Sigmoid colon (tissue), 7 donors: ENCODE measurements at places on chromosomes 5 and 9.

DNA sequence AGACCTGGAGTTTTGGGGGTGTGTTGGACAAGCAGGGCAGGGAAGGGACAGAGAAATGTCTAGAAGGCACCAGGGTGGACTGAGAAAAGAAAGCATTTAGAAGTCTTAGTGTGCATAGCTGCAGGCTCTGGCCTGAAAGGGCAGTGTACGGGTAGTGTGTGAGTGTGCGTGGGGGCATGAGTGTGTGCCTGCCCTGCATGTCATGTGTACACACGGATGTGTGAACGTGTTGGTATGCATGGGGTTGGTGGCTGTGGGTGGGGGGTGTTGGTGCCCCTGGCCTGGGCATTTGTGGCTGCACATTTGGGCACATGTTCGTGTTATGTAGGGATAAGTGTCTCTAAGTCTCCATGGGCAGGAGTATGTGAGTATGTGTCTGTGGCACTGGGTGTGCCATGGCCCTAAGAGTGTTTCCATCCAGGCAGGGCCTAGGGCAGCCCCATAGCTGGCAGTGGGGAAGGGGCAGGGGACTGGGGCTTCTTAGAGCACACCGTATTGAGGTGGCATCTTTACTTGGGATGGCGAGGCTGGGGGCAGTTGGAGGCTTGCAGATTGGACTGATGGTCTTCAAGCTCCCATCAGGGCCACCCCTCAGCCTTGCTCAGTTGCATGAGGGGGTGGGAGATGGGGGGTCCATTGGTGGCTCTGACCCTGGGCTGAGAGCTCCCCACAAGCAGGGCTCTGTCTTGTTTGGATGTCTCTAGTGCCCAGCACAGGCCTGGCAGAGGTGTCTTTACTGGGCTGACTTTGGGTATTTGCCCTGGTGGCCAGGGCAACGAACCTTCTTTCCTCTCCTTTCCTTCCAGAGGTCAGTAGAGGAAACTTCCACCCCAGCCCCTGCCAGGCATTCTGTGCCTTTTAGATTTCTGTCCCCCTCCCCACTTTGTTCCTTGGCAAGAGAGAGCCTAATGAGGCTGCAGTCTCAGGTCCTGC lies 15.0 kb downstream of the PSD2 start:
- no peak for DNase-seq
- H3K4me1 ChIP-seq = no peaks in the 10 kb centered on the region
- H3K36me3 ChIP-seq = no peaks in the 10 kb centered on the region
- peaks cover 12% of the 10 kb centered on the region for H3K27me3 ChIP-seq
- no peak overlapping the region for H3K27ac ChIP-seq

DNA sequence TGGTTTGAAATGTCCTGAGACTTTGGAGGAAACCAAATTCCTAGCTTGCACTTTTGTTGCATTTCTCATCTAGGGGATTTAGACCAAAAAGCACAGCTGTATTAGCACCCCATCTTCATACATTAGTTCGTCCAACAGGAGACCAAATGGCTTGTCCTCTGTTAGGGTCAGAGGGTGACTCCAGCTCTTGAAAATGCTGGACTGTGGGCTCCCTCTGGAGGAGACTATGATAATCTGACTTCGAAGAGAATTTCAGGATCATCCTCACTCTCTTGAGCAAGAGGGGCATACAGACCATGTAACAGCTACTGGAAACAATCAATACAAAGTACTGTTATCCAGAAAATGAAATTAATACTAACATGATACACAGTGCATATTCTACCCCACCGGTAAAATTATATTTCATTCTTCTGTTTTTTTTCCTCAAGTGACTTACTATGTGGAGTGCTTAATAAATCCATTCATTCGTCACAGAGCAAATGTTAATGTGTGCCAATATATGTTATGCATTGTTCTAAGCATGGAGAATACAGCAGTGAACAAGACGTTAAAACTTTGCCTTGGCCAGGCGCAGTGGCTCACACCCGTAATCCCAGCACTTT lies 63.7 kb upstream of the PPP2CA start:
- H3K27me3 ChIP-seq = no peaks in the 10 kb centered on the region
- no peaks in the 10 kb centered on the region for H3K36me3 ChIP-seq
- H3K4me1 ChIP-seq = no peaks in the 10 kb centered on the region
- peak; percentile 66 for DNase-seq

DNA sequence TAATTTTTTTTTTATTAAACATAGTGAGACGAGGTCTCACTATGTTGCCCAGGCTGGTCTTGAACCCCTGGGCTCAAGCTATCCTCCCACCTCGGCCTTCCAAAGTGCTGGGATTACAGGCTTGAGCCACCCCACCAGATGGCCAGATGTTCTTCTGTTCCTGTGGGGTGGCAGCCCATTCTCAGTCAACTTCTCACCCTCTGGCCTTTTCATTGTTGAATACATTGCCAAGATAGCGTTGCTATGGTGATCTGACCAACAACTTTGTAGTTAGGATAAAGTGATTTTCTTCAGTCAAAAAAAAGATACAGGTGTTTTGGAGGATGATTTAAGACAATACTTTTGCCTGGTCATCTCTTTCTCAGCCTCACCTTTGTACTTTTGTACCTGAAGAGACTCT lies 109.1 kb downstream of the EGFLAM start:
- DNase-seq = no peak
- H3K27me3 ChIP-seq = no peaks in the 10 kb centered on the region
- no peak overlapping the region for H3K27ac ChIP-seq
- no peak overlapping the region for H3K4me3 ChIP-seq

- H3K36me3 ChIP-seq = no peaks in the 10 kb centered on the region
- no peaks in the 10 kb centered on the region for H3K27me3 ChIP-seq
- DNase-seq = no peak
- H3K27ac ChIP-seq = peak overlapping the region; percentile 27
- H3K4me3 ChIP-seq = peak overlapping the region; percentile 20
Measured at GRCh38 chr5:163565931-163566608, 60.7 kb downstream of the MAT2B start.

GRCh38 chr5:8577792-8578191 lies 708.8 kb downstream of the MTRR start:
- H3K27ac ChIP-seq = no peak overlapping the region
- H3K4me1 ChIP-seq = no peaks in the 10 kb centered on the region
- H3K27me3 ChIP-seq = no peaks in the 10 kb centered on the region
- H3K36me3 ChIP-seq = no peaks in the 10 kb centered on the region
- DNase-seq = no peak

DNA sequence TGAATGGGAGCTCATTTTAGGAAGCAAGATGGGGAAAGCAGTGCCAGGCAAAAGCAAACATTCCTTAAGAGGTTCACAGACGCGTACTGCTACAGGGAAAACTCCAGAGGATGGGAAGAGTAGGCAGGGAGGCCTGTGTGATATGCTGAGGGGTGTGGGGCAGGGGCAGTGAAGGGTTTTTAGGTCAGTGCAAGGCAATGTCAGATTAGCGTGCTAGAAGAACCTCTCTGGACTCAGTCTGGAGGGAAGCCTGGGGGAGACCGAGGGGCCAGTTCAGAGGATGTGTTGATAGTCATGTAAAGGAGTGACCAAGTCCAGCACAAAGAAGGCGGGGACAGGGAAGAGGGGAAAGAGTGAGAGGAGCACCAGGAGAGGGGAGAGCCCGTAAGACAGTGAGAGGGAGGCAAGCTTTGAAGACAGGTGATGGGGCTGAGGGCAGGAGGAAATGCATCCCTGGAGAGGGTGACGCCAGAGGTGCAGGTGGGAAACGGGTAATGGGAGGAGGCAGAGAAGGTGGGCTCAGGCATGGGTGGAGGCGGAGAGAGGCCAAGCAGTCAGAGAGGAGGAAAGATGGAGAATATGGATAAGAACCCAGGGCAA lies 134.5 kb downstream of the MTX3 start:
- H3K36me3 ChIP-seq = no peaks in the 10 kb centered on the region
- no peak overlapping the region for H3K4me3 ChIP-seq
- no peaks in the 10 kb centered on the region for H3K27me3 ChIP-seq
- H3K27ac ChIP-seq = no peak overlapping the region
- H3K4me1 ChIP-seq = peaks cover 12% of the 10 kb centered on the region
- no peak for DNase-seq

DNA sequence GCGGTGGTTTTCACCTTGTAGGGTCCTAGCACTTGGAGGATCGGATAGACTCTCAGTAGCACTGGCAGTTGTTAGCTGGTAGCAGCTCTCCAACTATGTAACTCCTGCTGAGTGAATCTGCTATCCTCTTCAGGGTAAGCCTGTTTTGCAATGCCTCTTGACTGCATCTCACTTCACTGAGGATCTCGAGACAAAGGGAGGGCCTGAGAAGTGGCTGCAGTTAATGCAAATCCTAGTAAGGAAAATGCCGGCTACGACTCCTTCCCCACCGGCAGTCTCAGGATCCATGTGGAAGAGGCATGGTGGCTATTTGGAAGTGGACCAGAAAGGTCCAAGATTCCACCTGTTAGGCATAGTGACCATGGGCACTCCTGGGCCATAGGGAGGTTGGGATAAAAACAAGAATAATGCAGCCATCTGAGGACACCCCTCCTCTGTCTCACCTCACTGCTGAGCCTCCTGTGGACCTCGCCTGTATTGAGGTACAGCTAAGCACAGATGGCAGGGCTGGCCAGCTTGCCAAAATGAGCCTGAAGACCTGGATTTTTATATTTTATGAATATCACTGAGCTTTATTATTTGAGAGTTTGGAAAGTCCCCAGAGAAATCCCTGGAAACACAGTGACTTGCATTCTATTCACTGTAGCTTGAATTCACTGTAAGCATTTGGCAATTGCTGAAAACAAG lies 146.0 kb downstream of the LIFR start:
- peaks cover 9% of the 10 kb centered on the region for H3K4me1 ChIP-seq
- H3K36me3 ChIP-seq = no peaks in the 10 kb centered on the region
- H3K27ac ChIP-seq = no peak overlapping the region
- no peaks in the 10 kb centered on the region for H3K27me3 ChIP-seq
- no peak overlapping the region for H3K4me3 ChIP-seq

GRCh38 chr5:112316731-112317130 lies 102.3 kb downstream of the EPB41L4A start:
- no peak overlapping the region for H3K27ac ChIP-seq
- no peaks in the 10 kb centered on the region for H3K4me1 ChIP-seq
- H3K4me3 ChIP-seq = no peak overlapping the region
- H3K36me3 ChIP-seq = no peaks in the 10 kb centered on the region
- no peak for DNase-seq

DNA sequence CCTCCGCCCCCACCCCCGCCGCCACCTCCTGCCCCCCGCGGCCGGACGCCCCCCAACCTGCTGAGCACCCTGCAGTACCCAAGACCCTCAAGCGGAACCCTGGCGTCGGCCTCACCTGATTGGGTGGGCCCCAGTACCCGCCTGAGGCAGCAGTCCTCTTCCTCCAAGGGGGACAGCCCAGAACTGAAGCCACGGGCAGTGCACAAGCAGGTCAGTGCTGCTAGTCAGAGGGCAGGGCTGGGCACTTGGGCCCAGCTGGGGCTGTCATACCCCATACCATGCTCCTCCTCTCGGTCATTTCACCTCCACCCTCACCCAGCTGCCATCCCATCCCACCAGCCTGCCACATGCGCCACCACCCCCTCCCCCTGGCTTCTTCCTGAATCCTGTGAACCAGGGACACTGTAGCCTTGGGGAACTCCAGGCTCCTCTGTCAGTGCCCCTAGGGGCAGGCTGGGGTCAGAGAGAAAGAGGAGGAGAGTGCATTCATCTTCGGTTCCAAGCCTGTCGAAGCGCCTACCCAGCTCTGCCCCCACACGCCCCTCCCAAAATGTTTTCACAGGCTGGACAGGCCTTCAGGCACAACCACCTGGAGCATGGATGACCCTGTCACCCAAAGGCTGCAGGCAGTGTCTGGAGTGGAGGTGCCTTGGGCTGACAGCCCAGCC lies 122.0 kb downstream of the DAB2IP start:
- H3K4me1 ChIP-seq = peaks cover 19% of the 10 kb centered on the region
- peaks cover 50% of the 10 kb centered on the region for H3K36me3 ChIP-seq
- no peaks in the 10 kb centered on the region for H3K27me3 ChIP-seq
- no peak overlapping the region for H3K4me3 ChIP-seq

DNA sequence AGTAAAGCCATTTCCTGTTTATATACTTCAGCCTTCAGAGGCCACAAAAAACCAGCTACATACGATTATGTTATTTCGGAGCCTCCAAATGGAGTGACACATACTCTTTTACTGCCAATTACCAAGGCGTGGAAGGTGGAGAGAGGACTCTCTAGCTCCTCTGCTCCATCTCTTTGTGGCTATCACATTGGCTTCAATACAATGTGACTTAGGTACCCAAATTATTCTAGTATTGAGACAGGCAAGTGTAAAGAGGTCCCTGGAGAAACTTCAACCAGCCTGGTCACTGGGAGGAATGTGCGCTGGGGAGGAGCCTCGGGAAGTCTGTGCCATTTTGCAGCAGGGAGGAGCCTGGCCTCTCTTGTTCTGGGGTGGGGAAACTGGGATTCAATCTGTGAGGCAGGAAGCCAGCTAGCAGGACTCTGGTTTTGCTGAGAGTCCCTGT lies 85.8 kb upstream of the TAS2R1 start:
- no peak overlapping the region for H3K4me3 ChIP-seq
- no peak overlapping the region for H3K27ac ChIP-seq
- DNase-seq = no peak
- H3K4me1 ChIP-seq = no peaks in the 10 kb centered on the region
- H3K27me3 ChIP-seq = no peaks in the 10 kb centered on the region

DNA sequence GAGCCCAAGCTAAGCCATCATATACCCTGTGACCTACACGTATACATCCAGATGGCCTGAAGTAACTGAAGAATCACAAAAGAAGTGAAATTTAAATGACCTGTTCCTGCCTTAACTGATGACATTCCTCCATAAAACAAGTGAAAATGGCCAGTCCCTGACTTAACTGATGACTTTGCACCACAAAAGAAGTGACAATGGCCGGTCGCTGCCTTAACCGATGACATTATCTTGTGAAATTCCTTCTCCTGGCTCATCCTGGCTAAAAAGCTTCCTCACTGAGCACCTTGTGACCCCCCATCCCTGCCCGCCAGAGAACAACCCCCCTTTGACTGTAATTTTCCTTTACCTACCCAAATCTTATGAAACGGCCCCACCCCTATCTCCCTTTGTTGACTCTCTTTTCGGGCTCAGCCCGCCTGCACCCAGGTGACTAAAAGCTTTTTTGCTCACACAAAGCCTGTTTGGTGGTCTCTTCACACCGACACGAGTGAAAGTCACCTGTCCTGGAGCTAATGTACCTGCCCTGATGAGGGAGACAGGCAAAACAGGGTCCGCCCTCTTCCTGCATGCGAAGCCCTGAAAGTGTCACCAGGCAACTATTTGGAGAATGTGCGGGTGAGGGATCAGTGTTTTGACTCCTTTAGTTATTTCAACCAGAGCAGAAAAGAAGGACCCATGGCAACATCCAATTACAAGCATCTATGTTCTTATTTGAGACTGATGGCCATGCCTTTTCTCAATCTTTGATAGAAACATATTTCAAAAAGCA lies 266.1 kb downstream of the SMARCA2 start:
- no peak overlapping the region for H3K27ac ChIP-seq
- H3K36me3 ChIP-seq = no peaks in the 10 kb centered on the region

GRCh38 chr9:93096131-93096802 lies at the start of gene CARD19:
Gene CARD19, plus strand, starts transcription at chr9:93096217. Its CDS starts 129 bp downstream, at chr9:93096346.
- H3K27me3 ChIP-seq = no peaks in the 10 kb centered on the region
- H3K4me3 ChIP-seq = peak within 1 kb of the TSS; percentile 56
- peak; percentile 87 for DNase-seq
- H3K4me1 ChIP-seq = no peaks in the 10 kb centered on the region
- H3K36me3 ChIP-seq = no peaks in the 10 kb centered on the region
- H3K27ac ChIP-seq = peak within 1 kb of the TSS; percentile 96
